Activated CD8-positive, alpha-beta T cell treated with anti-CD3 and anti-CD28 coated beads for 36 hours (primary cell): ENCODE measurements at places on chromosomes 5 and 9. TPM values are rescaled to one million over a fixed set of nuclear protein-coding genes. Genes with fewer than 3 reads are reported as not detected.
A peak's percentile ranks its signal among the peaks of the same experiment; 100 is the strongest.

- no peak for DNase-seq
- peaks cover 16% of the 10 kb centered on the region for H3K36me3 ChIP-seq
- peaks cover 17% of the 10 kb centered on the region for H3K4me1 ChIP-seq
- H3K27ac ChIP-seq: no peak overlapping the region
Observed at GRCh38 chr5:95611396-95611795, 8.5 kb upstream of the GPR150 start.

GRCh38 chr5:125054146-125054545 lies 307.7 kb upstream of the ZNF608 start:
- H3K4me1 ChIP-seq: no peaks in the 10 kb centered on the region
- DNase-seq: no peak
- H3K27ac ChIP-seq: no peak overlapping the region
- no peaks in the 10 kb centered on the region for H3K36me3 ChIP-seq
- H3K4me3 ChIP-seq: no peak overlapping the region

- peaks cover 15% of the 10 kb centered on the region for H3K27me3 ChIP-seq
- no peaks in the 10 kb centered on the region for H3K36me3 ChIP-seq
- peak overlapping the region; percentile 68 for H3K4me3 ChIP-seq
- DNase-seq: peak; percentile 88
Observed at GRCh38 chr5:141692919-141693725, 11.1 kb upstream of the ARAP3 start.

SPOCK1 gene
- not detected for total RNA-seq

LYRM7 gene
- total RNA-seq: 24.0 TPM
